Choroid plexus epithelial cell (primary cell): ENCODE measurements at places on chromosomes 11 and 22.
A peak's percentile ranks its signal among the peaks of the same experiment; 100 is the strongest.

- no peak for DNase-seq
Observed at GRCh38 chr22:23495614-23496444, 84.3 kb downstream of the IGLL1 start.

GRCh38 chr11:16981651-16982194, 32.5 kb downstream of the PLEKHA7 start:
- peak; percentile 47 for DNase-seq

DNA sequence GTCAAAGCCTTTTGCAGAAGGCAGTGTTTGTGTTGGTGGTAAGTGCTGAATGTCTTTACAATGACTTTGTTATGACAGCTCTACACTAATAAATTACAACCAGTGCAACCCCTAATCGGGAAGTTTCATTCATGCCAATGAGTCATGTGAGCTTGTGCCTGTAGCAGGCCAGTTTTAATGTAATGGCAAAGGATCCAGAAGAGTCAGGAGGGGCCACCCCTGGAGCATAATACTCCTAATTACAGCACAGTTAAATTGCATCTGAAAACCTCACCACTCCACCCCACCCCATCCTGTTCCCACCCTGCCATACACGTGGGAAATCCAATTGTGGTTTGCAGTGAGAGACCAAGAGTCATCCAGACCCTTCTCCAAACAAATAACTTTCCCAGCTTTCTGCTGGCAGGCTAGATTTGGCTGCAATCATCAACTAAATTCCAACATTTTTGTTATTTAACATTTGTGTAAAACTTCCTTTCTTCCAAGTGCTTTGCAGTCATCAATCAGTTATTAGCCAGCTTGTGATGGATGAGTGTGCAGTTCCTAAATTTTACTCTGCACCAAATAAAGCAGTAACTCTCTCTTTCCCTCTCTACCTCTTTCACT, 277.3 kb upstream of the FAT3 start:
- DNase-seq: no peak

DNA sequence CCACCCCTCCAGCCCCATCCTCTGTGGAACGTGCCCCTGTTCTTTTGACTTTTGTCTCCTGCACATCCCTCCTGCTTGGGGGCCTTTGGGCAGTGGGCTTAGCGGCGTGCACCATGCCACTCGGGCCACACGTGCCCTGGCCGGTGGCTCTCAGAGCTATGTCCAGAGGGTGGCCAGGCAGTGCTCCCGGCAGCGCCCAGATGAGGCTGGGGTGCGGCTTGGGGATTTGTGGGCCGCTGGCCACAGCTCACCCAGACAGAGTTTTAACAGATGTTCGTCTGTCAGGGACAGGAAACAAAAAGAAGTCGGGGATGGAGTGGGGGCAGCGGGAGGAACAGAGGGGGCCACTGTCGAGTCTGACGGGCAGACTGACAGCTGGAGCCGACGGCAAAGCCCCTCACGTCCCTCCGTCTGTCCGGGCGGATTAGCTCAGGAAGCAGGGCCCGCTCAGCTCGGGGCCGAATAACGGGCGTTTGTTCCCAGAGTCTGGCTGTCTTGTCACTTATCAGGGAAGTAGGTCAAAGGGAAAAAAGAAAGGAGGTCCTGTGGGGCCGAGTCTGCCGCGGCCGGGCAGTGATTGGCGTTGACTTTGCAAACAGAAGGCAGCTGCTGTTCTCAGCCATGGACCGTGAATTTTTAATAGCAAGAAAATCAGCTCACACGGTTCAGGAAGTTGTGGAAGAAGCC, 61.6 kb downstream of the LRP5 start:
- peak; percentile 48 for DNase-seq

DNA sequence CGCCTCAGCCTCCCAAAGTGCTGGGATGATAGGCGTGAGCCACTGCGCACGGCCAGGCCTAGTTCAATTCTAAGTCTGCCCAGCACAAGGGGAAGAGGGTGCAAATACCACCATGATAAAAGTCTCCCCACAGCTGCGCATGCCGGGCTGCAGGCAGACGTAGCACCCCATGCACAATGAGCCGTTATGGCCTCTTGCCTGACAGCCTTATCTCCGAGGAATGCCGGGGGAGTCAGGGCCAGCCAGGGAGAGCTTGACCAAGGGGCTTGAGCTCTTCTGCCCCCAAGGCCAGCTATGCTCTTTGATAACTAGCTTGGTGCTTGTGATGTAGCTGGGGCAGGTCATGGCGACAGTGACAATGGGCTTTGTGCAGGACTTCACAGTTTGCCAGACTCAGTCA, 13.7 kb upstream of the SCUBE1 start:
- no peak for DNase-seq

DNA sequence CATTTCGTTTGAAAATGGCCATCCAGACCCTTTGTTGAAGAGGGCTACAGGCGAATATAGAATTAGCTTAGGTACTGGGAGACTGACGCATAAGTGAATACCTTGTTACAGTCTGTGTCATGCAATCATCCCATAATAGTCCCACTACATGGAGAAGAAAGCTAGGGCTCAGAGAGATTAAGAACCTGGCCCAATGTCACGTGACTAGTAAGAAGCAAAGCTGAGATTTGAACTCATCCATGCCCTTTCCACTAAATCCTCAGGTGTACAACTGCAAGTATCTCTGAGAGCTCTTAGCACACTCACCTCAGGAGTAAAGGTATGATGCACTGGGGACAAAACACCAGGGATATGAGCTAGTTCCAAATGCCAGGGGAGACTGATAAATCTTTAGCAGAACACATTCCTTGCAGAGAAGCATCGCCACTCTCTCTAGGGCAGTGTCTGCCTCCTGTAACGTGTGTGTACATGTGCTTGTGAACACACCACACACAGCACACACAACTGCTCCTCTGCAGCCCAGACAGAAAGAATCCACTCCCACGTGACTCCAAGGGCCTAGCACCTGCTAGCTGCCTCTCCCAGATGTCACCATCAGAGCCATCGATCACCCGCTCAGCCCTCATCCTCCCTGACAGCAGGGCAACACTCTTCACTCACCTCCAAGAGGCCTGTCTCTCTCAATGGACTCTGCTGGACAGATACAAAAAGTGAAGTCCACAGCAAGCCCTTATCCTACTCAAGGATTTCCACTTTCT, 402.8 kb downstream of the NXPE2 start:
- DNase-seq: no peak

GRCh38 chr22:36369922-36370791, 17.6 kb downstream of the MYH9 start:
- DNase-seq: peak; percentile 60

DNA sequence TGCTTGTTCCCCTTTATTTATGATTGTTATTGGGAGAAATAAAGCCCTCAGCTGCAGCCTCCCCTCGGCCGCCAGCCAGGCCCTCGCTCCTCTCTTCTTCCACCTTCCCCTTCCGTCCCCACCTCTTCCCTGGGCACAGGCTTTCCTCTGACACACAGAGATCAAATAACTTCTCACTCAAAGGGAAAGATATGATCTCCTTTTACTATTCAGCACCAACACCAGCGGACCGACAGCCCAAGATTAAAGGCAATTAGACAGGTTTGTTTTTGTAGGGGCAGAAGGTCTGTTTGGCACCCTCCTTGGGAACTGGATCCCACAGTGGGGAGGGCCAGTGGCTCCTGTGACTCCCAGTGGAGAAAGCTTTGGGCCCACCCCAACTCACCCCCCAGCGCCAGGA, 23.0 kb downstream of the NECTIN1 start:
- DNase-seq: no peak

DNA sequence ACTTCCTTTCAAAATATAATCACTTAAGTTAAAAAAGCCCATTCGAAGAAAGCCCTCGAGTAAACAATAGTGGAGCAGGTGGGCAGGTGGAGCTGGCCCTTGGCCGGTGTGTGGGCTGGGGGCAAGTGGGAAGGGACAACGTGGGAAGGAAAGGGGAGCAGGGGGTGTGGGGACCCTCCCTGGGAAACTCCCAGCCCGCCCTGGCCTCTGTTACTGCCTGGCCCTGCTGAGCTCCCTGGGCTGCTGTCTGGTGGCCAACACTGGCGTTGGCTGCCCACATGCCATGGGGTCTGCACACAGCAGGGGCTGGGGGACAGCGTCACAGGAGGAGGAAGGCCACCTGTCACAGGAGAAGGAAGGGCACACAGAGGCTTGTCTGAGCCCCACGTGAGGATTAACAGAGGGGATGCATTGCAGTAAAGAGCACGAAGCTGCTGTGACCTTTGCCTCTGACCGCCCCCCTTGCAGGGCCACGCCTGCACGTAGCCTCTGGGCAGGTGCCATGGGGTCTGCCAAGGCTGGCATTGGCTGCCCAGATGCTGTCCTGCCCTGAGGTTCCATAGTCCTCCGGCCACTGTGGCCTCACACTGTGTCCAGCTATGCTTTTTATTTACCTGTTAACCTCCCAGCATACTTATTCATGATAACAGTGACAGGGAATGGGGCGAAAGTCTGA, 36.2 kb upstream of the CCDC188 start:
- no peak for DNase-seq

- DNase-seq: no peak
Observed at GRCh38 chr22:49550141-49550430, 277.6 kb downstream of the BRD1 start.

GRCh38 chr11:116563712-116564047, 209.1 kb downstream of the BUD13 start:
- DNase-seq: no peak

GRCh38 chr22:48899523-48900326, 927.9 kb downstream of the BRD1 start:
- DNase-seq: no peak

- DNase-seq: no peak
Observed at GRCh38 chr22:49454726-49455125, 372.9 kb downstream of the BRD1 start.

DNA sequence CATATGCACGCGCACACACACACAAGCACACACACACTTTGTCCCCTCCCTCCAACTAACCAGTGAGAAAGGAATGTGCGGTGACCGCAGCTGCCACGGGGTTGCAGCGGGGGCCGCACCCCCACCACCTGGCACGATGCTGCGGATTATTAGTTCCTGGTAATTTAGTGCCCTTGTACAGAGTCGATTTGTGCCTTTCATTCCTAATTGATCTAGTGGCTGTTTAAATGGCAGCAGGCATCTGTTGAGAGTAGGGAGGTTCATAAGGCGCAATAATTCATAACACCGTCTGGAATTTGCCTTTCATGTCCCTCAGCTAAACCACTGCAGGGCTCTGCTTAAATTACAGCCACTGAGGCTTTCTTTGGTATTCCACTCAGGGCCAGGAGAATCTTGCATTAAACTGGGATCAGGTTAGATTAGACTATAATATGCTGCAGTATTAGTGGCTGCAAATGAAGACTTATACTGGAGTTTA, 113.7 kb downstream of the FEZ1 start:
- no peak for DNase-seq

DNA sequence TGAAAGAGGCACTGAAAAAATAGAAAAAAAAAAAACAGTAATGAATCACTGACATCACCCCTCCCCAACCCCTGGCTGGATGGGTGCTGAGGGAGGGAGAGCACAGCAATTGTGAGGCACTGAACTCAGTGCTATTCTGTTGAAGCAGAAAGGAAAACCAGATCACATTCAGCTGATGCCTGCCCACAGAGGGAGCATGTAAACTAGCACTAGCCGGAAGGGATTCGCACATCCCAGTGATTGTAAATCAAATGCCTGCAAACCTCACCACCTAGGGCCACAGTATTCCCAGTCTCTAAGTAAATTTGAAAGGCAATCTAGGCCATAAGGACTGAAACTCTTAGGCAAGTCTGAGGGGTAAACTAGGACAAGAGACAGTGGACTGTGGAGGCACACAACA, 772.0 kb upstream of the CCDC179 start:
- DNase-seq: no peak

- DNase-seq: no peak
Observed at GRCh38 chr11:77436506-77436905, 37.4 kb downstream of the PAK1 start.
